Right lung (tissue), 10 donors: ENCODE measurements at places on chromosomes 2 and 18. TPM values are rescaled to one million over a fixed set of nuclear protein-coding genes. Genes with fewer than 3 reads are reported as not detected.

ACMSD gene
- 0.78 TPM for polyA plus RNA-seq

- no peak for DNase-seq
These were observed 325 bp upstream of the TTLL4 start for GRCh38 chr2:218710334-218710686.

DNA sequence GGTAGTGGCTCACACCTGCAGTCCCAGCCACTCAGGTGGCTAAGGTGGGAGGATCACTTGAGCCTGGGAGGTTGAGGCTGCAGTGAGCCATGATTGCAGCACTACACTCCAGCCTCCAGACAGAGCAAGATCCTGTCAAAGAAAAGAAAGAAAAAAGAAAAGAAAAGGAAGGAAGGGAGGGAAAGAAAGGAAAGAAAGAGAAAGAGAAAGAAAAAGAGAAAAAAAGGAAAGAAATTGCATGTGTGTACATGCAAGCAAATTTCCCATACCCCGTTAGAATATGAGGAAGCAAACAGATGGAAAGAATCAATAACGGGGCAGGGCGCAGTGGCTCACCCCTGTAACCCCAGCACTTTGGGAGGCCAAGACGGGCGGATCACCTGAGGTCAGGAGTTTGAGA, 17.9 kb downstream of the TMEM127 start:
- DNase-seq: no peak

DNA sequence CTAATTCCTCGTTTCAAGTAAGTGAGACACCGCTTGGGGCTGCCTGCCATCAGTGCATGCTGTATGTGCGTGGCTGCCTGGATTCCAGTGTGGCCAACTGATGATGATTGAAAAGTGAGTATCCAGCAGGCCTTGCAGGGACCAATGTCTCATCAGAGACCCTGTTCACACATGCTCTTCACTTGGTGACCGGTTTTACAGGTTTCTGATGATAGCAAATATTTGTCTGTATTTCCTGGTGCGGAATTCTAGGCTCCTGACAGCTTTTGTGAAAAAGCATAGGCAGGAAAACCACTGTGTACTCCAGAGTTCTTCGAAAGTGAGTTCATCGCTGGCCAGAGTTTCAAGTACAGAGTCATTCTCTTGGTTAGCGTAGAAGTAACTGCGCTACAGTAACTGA, 13.8 kb upstream of the YWHAQ start:
- DNase-seq: no peak

GRCh38 chr2:98458667-98459380, 14.2 kb downstream of the INPP4A start:
- DNase-seq: no peak
